CD4-positive, alpha-beta T cell treated with Interleukin-17A for 1 hour (primary cell): ENCODE measurements at places on chromosomes 5 and 9.

DNA sequence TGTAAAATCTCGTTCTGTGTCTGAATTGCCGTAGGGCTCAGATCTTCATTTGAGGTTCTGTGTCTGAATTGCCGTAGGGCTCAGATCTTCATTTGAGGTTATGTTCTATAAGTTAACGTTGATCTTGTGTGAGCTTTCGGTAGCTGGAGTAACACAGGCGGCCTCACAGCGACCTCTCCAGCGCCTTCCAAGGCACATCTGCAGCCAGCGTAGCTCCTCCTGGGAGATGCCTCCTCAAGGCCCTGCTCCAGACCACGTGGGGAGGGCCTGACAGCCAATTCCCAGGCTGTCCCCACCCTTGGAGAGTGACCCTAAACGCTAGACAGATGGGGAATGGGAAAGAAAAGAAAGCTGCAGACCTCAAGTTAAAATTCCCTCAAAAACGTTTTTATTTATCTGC, 8.7 kb upstream of the AHRR start:
- no peak for DNase-seq

GRCh38 chr5:11239261-11240015, 478.4 kb upstream of the DAP start:
- DNase-seq: no peak

- DNase-seq: no peak
These were observed 148.7 kb upstream of the RANBP3L start for GRCh38 chr5:36450229-36451014.

DNA sequence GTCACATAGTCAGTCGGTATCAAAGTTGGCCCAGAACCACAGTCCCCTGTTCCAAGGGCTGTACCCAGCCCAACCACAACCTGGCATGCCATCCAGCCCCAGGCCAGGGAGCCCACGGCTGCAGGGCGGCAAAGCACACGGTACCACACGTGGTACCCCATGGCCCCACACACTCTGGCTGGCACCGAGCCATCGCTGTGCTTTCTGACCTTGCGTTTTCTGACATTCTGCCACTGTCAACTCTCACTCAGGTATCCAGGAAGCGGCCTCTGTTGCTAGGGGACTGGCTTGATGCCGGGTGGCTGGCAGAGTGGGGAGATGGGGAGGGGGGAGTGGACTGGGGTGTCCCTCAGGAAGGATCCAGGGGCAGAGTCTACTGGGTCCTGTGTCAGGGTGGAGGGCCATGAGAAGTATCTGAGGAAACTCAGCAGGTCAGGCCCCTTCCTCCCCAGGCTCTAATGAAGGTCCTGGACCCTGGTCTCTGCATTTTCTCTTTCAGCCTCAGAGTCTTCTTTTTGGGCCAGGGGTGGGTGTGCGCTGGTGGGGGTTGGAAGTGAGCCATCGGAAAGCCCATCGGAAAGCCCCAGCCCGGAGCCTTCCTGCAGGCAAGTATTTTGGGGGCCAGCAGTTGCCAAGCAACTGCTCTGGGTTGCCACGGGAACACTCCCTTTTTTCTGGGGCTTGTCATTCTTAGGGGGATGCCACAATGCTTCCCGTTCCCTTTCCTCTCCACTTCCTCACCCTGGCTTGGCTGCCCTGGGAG, 21.0 kb upstream of the RALGDS start:
- DNase-seq: peak; percentile 93

GRCh38 chr9:12934545-12935272, 159.9 kb downstream of the LURAP1L start:
- DNase-seq: no peak

DNA sequence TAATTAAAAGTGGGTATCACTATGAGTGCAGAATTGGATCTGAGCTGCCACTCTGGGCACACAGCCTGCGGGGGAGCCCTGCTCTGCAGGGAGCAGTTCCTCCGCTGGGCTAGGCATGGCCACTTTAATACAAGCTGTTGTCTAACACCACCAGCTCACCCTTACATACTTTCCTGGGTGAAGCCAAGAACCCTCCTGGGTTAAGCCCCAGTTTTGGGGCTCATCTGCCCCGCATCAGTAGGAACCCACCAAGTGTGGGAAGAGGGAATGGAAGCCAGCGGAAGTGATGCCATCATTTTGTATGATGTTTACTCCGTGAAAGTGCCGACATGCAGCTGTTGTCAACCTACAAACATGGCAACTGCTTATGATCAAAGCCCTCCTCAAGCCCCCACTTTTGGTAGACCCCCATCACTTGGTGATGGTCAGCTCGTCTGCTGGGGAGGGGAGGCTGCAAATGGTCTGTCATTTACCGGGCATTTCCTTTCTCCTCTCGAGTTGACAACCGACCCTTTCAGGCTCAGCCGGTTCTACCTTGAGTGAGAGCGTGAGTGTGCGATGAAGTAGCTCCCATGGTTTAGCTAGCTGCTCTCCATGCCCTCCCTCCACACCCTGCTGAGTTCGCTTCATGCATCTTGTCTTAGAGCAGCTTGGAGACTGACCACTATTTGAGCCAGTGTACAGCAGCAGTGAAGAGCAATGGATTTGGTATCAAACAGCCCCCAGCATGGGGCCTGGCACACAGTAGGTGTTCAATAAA, 95.3 kb upstream of the IER5L start:
- DNase-seq: no peak

- no peak for DNase-seq
These were observed 14.7 kb upstream of the SARDH start for GRCh38 chr9:133752739-133753446.

DNA sequence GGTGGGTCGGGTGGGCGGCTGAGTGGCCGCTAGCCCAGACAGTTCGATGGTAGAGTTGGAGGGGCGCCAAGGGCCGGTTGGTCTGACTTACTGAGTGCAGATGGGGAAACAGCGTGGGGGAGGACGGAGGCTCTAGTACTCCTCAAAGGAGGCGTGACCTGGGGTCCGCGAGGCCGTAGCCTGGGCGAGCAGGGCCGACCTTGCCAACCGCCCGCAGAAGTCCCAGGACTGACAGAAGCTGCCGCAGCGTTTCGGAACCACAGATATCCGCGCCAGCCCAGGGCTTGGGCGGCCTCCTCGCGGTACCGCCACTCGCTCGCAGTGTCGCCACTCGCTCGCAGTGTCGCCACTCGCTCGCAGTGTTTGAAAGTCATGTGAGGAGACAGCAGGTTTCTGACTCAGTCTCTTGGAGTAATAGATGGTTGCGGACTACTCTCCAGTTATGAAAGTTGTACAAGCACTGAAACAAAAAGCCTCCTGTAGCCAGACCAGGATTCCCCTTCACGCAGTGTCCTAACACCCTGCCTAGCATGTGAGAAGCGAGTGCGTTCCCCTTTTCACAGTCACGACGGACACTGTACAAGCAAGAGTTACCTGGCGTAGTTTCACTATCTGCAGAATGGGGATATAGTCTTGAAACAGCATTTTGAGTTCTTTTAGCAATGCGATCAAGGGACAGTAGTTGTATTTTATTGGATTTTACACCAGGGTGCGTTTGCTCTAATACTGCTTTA, 674 bp downstream of the TMEM38B start:
- peak; percentile 58 for DNase-seq

DNA sequence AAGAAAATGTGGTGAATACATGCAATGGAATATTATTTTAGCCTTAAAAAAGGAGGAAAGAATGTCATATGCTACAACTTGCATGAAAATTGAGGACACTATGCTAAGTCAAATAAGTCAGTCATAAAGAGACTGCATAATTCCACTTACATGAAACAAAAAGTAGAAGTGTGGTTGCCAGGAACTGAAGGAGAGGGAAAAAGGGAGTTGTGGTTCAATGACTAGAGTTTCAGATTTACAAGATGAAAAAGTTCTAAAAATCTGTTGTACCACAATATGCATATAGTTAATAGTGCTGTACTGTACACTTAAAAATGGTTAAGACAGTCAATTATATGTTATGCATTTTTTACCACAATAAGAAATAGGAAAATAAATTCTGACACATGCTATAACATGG, 95.4 kb downstream of the SLC44A1 start:
- DNase-seq: no peak

DNA sequence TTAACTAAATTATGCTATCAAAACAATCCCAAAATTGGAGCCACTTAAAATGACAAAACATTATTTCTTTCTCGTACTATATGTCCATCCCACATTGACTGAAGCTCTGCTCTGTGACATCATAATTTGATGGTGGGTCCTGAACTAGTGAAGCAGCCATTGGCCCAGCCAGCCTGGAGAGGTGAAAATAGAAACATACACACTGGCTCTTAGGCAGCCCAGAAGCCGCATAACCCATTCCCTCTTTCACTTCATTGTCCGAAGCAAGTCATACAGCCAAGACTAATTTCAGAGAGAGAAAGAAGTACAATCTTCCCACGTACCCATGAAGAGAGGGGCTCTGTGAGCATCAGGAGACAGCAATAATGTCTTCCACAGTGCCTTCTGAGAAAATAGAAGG, 342.5 kb downstream of the NFIB start:
- DNase-seq: no peak

DNA sequence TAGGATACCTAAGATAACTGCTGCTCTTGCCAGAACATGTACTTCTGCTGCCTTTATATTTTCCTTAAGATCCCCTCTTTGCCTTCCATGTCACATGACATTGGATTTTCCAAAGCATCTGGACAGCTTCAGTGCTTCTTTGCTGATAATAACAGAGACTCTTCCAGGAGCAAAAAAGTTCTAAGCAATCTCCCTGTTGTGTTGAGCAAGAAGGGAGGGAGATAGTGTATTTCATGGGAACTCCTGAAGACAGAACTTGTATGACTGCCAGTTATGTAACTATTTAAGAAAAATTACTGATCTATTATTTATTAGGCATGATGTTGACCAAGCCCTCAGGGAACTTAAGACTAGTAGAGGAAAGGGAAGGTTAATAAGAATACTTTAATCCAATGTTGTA, 454.7 kb downstream of the SPATA31D1 start:
- DNase-seq: no peak

DNA sequence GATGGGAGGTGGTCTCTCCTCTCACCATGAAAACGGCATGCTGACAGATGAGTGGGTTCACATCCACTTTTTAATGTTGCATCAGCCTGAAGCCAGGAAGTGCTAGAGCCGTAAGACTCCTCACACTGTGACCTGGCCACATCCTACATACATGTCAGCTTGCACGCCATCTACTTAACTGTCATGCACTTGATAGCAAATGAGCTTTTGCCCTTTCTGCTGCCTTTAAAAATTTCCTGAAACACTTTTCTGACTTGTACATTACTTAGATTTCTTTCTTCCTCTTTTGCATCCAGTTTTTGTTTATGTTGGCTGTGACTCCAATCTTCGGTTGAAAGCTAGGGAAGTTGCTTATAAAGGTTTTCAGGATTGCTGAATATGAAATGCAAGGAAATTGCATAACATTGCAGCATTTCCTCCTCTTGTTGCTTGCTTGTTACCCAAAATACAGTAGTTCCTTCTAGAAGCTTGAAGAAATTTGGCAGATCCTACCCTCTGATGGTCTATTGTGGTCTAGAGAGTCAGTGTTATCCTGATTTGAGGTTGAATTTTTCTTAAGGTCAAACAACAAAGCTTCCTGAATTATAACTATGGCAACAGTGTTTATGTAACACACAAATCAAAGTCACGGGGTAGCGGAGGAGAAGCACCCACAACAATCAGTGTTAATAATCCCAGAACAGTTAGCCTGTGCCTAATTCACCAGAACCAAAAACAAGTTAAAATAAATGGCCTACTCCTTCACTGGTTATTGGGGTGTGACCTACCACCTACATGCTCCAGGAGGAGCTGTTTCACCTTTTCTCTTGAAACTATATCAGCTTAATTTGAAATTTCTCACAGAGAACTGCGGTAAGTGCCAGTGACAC, 232.5 kb downstream of the ARHGAP26 start:
- peak; percentile 84 for DNase-seq

GRCh38 chr5:114314061-114314460, 47.8 kb upstream of the KCNN2 start:
- DNase-seq: no peak

DNA sequence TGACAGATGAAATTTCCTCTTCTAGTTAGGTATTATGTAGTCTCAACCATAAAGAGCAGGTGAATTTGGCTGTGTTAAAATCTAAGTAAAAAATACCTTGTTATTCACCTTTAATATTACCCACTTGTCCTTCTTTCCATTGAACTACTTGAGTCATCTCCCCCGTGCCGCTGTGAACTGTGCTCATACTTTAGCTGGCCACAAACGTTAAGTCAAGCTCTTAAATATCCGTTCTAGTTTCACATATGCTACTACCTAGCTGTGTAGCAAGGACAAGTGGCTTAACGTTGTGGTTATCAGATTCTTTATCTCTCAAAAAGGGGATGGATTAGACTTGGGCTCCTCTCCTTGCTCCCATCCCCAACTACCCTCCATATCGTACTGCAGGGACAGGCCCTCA, 110.4 kb downstream of the EFNA5 start:
- no peak for DNase-seq

DNA sequence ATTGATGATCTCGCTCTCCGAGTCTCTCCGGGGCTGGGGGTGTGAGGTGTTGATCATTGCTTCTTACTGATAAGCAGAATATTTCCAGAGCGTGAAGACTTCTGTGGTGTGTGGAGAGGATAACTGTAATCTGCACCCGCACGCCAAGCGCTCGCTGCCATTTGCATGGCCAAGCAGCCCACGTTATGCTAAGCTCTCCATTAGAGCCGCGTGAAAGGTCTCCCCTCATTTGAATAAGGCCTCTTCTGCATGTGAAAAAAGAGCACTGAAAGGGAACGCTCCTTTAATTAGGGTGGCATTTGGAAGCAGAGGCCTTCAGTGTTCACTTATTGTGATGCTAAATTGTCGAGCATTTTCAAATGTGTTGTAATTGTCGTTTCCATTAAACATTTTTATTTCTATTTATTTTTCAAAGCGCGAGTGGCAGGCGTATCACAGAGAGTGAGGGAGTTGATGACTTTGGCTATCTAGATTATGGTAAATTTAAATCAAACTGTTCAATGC, 163.6 kb upstream of the IRX2 start:
- DNase-seq: no peak

GRCh38 chr9:13110766-13111417, 168.6 kb downstream of the MPDZ start:
- no peak for DNase-seq

DNA sequence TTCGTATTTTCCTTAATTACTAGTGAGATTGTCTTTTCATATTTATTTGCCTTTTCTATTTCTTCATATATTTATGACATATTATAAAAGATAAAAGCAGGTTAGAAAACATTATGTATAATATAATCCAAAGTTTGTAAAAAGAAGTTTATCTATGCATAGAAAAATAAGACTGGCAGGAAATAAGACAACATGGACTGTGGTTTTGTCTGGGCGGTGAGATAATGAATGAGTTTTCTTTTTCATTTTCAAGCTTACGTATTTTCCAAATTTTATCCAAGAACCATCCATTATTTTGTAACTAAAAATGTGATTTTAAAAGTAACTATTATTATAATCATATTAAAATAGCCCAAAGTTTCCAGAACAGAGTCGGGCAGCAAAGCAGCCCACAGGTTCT, 109.8 kb upstream of the MVB12B start:
- no peak for DNase-seq

GRCh38 chr9:95091601-95092261, 225.8 kb downstream of the FANCC start:
- DNase-seq: no peak
